Mucosa of descending colon (tissue), 3 donors: ENCODE measurements at places on chromosomes 6 and 20.

DNA sequence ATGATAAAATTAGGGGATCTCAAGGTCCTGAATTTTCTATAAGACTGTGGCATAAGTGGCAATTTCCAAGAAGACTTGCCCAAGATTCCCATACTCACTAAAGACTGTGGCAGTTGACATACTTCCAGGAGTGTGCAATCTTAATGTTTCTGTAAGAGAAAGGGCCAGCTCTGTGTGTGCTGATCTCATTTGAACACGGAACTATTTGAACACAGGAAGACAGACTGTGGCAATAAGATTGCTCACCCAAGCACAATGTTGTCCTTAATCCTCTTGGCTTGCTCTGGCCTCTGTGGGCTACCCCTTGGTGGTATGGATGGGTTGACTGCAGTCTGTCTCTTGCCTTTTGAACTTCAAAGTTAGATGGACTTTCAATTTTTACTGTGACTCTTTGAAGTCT, 151.4 kb downstream of the PHF3 start:
- DNase-seq: no peak

DNA sequence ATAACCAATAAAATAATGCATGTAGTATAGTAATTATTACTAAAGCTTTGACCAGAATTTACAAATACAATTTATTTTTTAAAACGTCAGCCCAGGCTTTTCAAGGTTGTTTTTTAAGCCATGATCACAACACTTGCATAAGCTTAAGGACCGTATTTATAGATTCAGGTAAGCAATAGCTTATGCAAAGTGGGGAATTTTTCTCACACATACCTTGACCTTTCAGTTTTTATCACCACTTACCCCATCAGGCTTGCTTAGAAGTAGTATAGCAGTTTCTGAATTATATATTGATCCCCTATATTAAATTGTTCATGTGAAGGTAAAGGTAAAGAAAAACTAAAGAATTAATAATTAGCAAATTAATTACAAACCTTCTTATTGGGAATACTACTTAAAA, 232.3 kb upstream of the FKBP1C start:
- no peak for DNase-seq

DNA sequence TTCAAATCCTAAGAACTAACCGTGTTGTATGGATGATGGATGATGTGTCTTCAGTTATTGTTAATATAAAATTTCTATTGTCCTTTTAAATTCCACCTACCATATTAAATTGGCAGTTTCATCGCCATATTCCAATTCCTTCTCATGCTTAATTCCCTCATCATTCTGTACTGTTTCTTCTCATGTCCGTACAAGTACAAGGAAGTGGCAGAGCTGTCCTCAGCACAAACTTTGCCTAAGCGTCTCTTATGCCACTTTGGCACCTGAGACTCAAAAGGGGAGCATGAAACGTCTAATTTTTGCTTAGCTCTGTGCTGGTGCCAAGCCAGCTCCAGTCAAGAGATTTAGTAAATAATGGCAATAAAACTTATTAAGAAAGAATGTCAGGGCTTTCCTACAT, 158.2 kb upstream of the LAMA2 start:
- no peak for DNase-seq

- DNase-seq: no peak
Measured at GRCh38 chr6:148955441-148955840, 208.6 kb downstream of the UST start.

DNA sequence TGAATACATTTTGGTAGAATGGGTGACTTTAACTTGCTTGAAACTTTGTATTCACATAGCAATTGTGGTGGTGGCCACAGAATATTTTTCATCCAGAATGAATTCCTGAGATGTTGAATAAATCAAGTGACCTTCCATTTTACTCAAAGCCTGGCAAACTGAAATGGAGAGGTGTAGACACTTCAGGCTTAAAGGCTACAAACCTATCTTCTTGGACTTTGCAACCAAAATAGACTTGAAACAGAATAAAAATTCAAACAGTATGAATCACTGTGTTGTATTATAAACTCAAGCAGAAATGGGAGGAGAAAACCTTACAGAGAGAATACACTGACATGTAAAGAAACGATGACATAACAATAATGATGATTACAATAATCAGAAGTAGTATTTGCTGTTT, 371.6 kb downstream of the BCKDHB start:
- DNase-seq: no peak

DNA sequence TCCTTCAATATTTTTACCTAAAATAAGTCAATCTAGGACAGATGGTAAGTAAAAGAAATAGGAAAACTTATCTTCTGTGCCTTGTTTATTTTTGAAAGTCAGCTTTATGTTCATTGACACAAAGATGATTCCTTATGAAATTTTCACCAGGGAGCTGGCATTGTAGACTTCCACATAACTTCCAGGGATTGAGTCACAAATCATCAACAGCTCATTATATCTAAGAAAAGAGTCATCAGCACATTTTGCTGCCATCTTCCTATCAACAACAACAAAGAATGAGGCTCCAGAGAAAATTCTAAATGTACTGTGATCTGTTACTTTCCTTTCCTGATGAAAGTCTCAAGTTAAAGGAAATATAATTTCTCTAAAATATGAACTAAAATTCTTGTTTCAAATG, 48.5 kb downstream of the CFAP61 start:
- DNase-seq: no peak
